Stimulated activated CD8-positive, alpha-beta memory T cell treated with anti-CD3 and anti-CD28 coated beads, Interleukin-15, amount 100 ng/mL, for 24 hours (primary cell): ENCODE measurements at places on chromosomes 4 and X.

DNA sequence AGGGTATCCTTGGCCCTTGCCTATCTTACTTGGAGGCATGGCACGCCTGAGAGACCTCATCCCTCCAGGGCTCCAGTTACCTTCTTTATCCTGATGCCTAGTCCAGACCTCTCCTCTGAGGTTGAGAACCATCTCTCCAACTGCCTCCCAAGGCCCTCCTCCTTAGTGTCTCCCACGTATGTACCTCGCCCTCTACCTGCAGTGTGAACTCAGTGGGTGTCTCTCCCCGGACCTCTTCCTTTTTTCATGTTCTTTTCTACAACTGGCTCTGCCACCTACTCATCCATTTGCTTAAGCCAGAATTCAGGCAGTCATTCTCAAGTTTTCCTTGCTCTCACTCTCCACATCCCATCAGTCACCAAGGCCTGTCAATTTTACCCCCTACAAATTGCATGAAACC is 16.6 kb downstream of the RPS4X start:
- no peak for DNase-seq

GRCh38 chr4:106264331-106264728 is 51.7 kb downstream of the TBCK start:
- no peak for DNase-seq

GRCh38 chrX:131219271-131219670 is 69.8 kb downstream of the IGSF1 start:
- no peak for DNase-seq

DNA sequence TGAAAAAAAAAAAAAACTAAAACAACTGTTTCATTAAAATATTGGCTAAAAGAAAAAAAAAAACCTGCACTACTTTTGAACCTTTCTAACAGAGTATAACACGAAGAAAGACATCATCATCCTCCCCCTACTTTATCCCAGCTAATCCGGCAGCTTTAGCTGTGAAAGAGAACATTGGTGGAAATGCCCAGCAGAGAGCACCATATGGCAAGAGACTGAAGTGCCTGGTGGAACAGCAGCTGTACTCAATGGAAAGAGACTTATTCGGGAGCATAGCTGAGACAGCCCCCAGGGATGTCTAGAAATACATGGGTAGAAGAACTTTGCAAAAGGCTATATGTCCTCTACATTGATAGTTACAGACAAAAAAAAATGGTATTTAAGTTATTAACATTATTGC is 30.3 kb downstream of the STPG2 start:
- DNase-seq, result no peak

DNA sequence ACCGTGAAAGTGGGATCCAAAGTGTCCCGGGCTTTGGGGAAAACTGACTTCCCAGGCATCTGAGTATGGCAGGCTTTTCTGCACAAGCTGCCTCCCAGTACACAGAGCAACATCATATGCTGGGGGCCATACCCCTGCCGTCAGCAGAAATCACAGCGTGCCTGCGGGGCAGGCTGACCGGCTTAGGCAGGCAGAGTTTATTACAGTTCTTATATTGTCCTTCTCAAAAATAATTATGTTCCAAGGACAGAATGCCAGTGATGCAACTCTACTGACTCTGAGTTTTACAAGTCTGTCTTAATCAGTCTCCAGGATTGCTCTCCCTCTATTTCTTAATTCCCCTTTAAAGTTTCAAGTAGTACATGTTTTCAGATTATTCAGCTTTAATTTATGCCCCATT is 37.0 kb downstream of the IL21 start:
- DNase-seq, result no peak

GRCh38 chr4:145583191-145584055 is 35.8 kb upstream of the MMAA start:
- no peak for DNase-seq
